Activated CD8-positive, alpha-beta memory T cell treated with anti-CD3 and anti-CD28 coated beads for 48 hours (primary cell): ENCODE measurements at places on chromosomes 5 and 9.

GRCh38 chr9:77882294-77882693 is 149.3 kb downstream of the GNAQ start:
- DNase-seq, result no peak

GRCh38 chr5:36896476-36896875 is 19.9 kb downstream of the NIPBL start:
- DNase-seq, result no peak

DNA sequence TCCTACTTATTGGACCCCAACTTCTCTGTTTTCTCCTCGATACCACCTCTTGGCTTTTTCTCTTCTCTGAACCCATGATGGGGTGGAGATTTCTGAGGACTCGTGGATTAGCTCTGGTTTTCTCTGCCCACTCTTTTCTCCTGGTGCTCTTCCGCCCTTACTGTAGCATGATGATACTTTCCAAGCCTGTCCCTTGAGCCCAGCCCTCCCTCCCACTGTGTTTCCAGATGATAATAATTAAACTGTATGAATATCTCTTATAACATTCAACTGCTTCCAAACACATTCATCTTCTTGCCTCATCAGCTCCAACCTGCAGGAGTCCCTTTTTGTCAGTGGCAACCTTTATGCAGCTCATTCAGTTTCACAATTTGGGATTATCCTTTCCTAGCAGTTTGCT is 494.2 kb upstream of the KLF4 start:
- DNase-seq, result no peak

DNA sequence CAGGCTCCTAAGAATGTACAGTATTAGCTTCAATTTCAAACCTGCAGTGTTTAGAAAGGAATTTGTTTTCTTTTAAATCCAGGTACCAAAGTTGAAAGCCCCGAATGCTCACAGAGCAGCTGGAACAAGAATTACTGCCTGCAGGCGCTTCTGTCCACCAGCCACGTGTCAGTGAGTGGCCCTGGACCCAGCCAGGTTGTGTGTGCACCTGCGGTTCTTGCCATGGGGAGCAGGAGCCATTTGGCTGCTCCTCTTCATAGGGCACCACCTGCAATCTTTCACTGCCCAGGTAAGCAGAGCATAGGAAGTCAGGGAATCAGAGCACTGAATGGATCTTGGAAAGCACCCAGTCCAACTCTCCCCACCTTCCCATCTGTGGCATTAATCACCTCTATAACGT is 79.5 kb upstream of the PIP5K1B start:
- DNase-seq, result no peak

DNA sequence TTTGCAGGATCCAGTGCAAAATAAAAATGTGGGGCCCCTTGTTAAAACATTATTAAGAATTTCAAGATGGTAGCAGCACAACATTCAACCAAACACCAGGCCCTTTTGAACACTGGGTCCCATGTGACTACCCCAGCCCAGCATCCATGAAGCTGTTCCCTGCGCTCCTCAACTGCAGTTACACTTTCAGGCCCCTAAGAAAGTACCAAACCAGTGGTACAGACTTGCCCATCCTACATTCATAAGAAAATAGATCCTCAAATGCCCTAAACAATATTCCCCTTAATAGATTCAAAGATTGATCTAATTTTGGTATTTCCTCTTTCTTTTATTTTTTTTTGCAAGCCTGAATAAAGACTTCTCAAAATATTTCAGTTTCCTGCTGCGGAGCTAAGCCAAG is 201.7 kb downstream of the EFNA5 start:
- no peak for DNase-seq

DNA sequence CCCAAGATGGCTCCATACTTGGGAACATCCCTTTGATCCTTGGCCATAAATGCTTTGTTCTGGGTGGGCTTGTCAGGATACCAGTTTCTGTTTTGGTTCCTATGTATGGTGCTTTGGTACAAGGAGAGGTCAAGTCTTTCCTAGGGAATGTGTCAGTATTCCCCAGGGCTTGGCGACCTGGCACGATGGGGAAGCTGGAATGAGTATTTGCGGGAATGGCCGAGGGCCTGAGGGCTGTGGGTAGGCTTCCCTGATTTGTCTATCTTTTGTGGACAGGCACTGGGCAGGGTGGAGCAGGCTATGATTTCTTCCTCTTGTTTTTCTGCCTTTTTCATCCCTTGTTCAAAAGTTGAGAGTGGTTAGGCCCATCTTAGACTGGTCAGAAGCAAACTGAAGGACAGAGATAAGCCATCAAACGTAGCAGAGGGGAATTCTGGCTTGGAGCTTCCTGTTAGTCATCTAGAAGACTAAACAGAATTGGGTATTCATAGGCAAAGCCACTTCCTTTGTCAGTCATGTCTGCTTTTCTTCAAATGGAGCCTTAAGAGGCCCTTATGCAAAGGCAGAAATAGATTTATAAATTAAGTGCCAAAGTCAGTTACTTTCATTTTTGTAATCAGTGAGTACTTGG is 13.7 kb downstream of the DOCK2 start:
- no peak for DNase-seq

GRCh38 chr5:87411586-87411972 is 1.2 kb downstream of the CCNH start:
- no peak for DNase-seq

GRCh38 chr5:68012429-68012828 is 203.1 kb upstream of the PIK3R1 start:
- no peak for DNase-seq

DNA sequence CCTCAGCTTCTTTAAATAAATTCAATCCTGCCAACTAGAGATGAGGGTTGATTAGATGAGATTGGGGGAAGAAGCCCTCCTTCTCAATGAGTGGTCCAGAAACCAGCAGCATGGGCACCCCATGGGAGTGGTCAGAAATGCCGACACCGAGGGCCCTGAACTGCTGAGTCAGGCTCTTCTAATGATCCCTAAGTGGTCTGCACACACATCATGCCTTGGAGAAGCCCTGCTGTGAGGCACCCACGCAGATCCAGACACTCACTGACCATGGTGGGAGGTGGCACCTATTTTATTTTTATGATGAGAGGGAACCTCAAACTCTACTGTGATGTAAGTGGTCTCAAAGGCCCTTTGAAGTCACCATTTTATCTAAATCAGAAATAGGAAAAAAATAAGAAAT is 72.3 kb upstream of the BOD1 start:
- no peak for DNase-seq
